ENCODE measurements at places on chromosomes 4 and X. TPM values are rescaled to one million over a fixed set of nuclear protein-coding genes. Genes with fewer than 3 reads are reported as not detected.

GRCh38 chr4:17112292-17112659, 213.8 kb upstream of the LDB2 start:
- ATAC-seq = peak; percentile 32

DNA sequence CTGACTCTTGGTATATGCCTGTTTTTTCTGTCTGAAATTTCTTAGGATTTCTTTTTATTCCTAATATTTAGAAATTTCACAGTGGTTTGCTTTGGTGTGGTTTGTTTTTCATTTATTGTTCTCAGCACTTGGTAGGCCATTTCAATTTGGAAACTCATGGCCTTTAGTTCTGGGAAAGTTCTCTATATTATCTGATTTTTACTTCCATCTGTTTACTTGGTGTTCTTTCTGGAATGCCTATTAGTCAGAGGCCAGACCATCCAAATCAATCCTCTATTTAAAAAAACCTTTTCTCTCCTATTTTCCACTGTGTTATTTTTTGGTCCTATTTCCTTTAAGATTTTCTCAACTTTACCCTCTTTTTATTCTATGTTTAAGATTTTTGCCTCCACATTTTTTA, 188.1 kb upstream of the SFRP2 start:
- no peak for ATAC-seq

LEF1 gene
- 1.3 TPM for total RNA-seq

SPON2 gene
- 5.3 TPM for total RNA-seq

DNA sequence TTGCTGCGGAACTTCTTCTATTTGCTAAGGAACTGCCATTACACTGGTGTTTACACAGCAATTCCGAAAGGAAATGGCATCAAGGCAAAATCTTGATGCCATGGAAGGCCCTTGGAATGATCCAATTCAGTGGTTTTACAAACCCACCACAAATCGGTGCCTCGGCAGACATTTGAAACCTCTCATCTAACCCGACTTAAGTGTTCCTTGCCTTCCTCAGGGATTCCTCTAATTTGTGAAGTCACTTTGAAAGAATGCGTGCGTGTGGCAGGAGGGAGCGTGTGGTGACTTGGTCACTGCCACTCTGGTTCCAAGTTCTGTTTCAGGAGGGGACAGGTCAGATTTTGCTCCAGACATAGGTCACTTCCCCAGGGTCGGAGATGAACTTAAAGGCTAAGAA, 4.8 kb downstream of the NOP14 start:
- no peak for ATAC-seq

DNA sequence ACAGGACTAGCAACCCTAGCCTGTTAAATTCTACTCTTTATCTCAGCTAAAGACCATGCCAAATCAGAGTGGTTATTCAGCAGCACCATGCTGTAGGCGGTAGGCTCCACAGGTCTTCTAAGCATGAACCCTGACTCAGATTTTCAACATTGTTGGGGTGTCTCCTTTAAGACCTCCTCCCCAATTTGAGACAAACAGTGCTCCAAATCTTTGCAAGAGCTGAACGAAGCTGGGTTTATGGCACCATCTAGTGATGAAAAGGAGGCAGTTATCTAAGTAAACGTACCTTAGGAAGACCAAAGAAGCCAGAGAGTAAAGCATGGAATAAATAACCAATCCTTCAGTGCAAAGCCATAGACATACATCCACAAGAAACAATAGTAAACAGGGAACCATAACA, 334.5 kb upstream of the SLC7A11 start:
- peak; percentile 60 for ATAC-seq

DNA sequence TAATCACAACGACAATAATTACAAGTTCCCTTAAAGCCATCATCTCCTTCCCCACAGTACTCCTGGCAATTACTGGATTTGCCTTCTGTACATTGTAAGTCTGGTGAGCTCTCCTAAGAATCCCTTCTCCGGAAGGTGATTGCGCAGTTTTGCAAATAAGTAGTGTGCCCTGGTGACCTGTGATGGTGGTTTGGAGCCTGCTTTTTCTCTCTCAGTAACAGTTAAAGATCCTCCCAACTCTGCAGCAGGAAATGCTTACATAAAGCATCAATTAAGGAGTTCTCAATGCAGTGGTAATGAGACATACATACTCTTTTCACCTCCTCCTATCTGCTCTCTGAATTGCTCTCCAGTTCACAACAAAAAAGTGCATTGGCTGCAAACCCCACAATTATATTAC, 159.7 kb downstream of the SH2D1A start:
- ATAC-seq = no peak

DNA sequence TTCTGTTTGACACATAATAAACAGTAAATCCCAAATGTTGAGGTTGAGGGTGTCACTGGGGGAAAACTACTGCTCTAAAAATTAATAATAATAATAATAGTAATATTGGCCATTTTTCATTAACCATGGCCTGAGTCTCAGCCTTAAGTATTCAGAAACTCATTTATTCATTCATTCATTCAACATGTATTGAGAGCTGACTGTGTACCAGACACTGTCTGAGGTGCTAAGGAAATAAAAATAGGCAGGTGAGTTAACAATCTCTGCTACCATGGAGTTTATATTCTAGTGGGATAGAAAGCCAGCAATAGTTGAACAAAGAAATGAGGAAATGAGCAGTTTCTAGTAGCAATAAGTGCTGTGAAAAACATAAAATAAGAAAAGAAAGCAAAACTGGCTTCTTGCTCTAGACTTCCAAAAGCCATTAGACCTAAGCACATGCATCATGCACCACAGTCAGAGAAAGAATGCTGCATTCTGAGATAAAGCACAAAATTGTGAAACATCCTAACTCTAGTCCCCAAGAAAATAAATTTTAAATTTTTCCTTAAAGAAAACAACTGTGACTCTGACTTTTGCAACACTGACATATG, 278.7 kb downstream of the RCHY1 start:
- no peak for ATAC-seq

- no peak for ATAC-seq
These were observed 29.2 kb downstream of the FHIP1A start for GRCh38 chr4:151438154-151438553.

ARR3 gene
- total RNA-seq = not detected

DNA sequence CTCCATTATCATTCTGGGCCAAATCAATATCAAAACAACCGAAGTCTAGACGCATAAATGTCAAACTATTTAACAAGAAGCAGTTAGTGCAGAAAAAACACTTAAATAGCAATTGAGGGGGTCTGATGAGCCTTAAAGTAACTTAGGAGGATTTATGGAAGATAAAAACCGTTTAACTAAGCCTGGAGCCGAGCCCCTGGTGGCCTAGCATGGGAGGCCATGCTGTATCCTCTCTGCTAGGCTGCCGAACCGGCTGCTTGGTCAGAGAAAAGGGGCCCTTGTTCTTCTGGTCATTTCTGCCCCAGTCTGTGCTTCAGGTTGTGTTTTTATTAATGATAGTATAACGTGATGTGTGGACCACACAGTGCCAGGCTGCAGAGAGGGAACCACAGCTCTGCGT, 72.4 kb downstream of the CPZ start:
- no peak for ATAC-seq

DNA sequence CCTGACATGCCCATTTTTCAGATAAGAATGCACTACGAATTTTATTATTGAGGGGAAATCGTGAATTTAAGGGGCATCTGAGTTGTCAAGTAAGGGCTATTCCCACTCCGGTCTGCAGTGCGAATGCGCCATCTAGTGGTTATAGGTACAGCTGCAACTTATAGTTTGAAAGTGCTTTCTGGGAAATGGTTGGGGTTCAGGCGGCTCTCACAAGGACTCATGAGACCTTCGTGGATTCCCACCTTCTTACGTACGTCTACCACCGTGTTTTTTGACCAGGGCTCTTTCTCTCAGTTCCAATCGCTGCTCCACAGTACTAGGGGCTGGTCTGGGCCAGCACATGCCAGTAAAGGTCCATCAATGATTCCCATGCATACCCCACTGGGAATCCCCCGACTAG, 12.3 kb downstream of the MSL3 start:
- ATAC-seq = peak; percentile 46

GRCh38 chr4:168570466-168570865, 73.6 kb downstream of the PALLD start:
- no peak for ATAC-seq

- ATAC-seq = no peak
These were observed 116.4 kb downstream of the RAP1GDS1 start for GRCh38 chr4:98377559-98377958.

SCOC gene
- 149 TPM for total RNA-seq

DNA sequence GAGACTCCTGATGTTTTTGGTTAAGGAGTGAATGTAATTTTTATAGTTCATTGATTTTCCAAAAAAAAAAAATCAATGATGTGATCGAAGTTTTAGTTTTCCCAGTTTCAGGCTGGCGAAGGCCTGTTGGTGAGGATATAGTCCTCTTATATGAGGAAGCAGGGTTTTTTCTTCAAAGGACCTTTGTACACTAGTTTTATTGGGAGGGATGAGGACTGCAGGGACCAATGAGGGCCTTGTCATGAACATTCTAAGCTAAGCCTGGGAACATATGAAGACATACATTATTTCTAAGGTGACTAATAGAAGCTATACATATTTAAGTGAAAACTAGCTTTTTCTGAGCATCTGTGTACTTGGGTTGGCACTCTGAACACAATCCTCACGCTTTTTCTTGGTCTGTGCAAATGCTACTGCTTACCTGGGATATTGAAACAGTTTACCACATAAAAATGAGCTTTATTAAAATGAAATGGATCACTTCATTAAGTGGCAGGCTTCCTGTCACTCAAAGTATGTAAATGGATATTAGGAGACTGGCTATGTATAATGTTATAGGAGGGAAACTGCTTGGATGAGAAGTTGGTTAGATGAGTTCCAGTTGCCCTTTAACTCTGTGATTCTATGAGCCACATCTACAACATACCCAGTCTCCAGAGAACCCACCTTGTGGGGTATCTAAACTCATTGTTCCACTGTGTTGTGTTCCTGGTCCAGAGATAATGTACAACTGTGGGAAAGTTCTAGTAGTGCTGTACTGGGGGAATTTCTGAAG, 43.5 kb downstream of the SLC4A4 start:
- no peak for ATAC-seq

MAGEB17 gene
- 0.32 TPM for total RNA-seq

DNA sequence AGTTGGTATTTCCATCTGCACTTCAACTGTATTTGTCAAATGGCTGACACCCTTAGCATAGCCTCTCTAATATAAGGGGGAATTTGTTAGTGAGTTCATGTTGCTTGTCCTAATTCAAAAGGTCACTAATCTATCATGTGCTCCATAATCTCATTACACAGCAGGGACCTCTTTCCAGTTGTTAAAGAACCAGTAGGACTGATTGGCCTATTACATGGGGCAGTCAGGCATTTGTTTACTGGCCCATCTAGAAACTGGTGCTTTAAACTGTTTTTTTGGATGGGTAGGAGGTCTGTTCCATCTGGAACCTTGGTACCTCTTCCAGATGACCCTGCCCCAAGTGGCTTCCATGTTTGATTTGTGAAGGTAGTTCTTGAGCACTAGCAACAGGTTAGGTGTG, 11.4 kb downstream of the ANK2 start:
- no peak for ATAC-seq

DNA sequence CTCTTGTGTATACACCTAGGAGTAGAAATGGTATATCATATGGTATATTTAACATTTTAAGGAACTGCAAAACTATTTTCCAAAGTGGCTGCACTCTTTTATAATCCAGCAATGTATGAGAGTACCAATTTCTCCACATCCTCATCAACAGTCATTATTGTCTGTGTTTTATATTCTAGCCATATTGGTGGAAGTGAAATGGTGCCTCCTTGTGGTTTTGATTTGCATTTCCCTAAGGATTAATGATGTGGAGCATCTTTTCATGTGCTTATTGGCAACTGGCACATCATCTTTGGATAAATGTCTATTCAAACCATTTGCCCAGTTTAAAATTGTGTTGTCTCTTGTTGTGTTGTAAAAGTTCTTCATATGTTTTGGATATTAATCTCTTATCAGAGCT, 9.6 kb downstream of the BMP15 start:
- no peak for ATAC-seq

GRCh38 chr4:24117975-24118374, 228.1 kb upstream of the PPARGC1A start:
- ATAC-seq = no peak

KDR gene
- 0.09 TPM for total RNA-seq

GC gene
- 1.1 TPM for total RNA-seq

DNA sequence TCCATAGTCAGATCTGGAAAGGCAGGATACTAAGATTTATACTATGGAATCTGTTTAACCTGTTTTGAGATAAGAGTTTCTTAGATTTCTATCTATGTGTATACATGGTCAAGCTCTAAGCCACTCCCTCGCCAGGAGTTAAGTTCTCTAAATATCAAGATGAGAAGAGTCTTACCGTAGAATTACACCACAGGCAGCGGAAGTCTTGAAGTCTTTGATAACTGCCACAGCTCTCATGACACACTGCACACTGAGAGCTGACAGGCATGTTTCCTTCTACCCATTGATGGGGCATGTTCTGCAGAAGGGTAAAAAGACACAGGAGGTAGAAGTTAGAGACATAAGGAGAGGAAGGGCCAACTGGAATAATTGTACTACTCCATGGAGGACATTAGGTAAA, 67.7 kb downstream of the DGKK start:
- no peak for ATAC-seq

PSMD10 gene
- total RNA-seq = 71.0 TPM
